ENCODE measurements at places on chromosomes 3 and 15.

DNA sequence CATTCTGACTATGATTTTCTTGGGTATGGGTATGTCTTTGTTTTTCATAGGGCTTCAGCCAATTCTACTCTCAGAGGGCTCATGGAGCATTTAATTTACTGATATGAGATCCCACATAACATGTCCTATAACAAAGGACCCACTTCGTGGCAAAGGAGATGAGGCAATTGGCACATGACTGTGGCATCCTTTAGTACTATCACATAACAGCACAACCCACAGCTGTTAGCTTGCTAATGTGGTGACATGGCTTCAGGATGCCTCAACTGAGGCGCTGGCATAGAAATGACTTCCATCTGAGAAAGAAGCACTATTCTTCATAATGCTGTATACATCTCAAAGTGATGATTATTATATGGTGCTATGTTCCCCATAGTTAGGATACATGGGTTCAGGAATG lies 48.1 kb upstream of the RFX7 start:
- no peak for DNase-seq

- no peak for DNase-seq
These were observed 57.1 kb downstream of the CALML4 start for GRCh38 chr15:68148039-68148438.

DNA sequence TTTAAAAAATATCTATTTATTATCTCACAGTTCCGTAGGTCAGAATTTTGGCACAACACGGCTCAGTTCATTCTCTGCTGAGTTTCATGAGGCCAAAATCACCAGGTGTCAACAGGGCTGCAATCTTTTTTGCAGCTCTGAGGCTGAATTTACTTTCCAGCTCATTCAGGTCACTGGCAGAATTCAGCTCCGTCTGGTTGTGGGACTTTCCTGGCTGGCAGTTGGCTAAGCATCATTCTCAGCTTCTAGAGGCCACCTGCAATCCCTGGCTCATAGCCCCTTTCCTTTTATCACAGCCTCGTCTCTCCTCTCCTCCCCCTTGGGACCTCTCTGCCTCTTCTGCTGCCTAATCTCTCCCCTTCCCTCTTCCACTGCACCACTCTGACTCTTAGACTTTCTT lies 174.0 kb upstream of the WNT5A start:
- no peak for DNase-seq

DNA sequence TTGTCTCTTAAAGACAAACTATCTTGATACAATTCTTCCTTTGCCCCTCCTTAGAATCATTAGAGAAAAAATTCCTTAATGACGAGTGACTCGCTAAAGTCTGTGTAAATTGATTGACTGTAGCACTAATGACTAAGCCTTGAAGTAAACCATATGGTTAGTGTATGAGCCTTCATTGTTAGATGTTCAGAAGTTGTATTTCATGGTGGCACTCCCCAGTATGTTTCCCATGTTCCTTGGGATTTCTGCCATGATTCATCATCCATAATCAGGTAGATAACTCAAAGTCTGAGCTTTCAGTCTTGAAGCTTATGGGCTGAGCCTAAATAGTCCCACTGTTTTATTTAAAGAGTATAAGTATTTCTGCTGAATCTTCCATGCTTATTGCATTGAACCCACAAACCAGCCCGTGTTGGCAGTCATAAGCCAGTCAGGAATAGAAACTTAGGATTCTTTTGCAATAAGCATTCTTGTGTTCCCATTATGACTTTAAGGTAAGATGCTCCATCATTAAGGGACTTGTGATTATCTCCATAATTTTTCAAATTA lies 371.2 kb upstream of the RARB start:
- DNase-seq, result no peak

DNA sequence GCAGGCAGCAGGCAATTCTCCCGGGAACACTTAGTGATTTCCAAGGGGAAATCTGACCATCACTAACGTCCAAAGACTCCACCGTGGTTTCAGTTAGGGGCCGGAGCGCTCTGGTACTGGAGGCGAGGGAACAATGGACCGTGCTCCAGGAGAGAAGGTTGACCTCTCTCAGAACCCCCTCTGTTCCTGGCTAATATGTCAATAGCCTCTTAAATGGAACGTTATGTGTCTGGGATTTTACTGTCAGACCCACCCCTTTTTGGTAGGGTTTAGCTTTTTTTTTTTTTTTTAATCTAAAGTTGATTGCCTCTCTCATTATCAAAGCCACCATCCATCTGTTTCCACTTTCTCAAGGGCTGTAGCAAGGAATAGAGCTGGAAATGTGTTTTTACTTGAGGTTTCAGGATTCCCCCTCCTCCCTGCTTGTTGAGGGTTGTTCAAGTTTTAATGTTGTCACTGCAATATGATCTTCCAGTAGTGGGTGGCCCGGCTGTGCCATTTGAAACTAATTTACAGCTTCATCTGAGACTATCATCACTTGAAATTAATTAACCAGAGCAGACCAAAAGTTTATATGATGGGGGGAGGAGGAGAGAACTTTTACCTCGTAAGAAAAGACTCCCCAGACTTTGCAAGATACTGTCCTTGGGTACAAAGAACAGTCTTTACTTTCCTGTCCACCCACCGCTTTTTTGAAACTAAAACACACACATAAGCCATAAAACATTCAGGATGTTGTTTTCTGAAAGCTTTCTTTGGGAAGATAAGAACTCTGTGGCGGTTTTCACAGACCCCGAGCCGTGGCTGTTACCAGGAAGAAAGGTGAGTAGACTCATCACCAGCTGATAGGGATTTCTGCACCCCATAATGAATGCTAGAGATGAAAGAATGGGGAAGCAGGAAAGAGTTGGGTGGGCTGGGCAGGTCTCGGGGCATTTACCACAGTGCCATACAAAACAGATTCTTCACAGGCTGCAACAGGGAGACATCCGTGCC lies 187.8 kb downstream of the UACA start:
- DNase-seq, result no peak

GRCh38 chr15:60681353-60681752 lies 202.4 kb upstream of the ICE2 start:
- DNase-seq, result no peak

DNA sequence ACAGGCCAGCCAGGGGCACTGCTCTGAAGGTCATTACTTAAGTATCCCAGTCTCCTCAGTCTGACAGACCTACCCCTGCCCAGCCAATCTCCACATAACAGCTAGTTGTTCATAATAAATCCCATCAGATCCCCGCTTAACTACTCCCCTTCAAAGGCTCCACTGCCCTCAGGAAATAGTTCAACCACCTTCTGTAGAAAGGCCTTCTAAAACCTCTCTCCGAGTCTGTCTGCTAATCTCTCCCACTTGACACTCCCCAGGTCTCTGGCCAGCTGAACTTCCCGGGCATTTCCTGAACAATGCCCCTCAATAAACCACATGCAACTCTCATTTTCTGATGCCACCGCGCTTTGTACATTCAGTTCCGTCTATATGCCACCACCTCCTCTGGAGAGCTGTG lies 6.0 kb downstream of the PRC1 start:
- no peak for DNase-seq

- no peak for DNase-seq
These were observed 560.3 kb upstream of the NR2F2 start for GRCh38 chr15:95770196-95770595.

GRCh38 chr3:44363591-44363990 lies 25.0 kb downstream of the TCAIM start:
- no peak for DNase-seq

DNA sequence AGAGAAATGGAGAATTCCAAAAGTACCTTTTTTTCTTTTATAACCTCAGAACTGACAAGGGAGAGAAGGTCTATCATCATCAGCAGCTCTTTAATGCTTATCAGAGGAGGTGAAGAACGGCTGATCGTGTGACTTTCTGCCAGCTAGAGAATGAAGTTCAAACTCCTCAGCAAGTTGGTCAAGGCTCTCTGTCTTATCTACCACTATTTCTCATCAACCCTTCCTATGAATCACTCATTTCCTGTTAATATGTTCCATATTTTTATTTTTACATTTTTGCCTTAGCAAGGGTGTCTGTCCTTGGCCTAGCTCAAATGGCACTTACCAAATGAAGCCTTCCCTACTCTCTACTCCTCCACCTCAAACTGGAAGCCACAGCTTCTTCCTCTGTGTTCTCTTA lies 73.1 kb upstream of the TSPAN3 start:
- no peak for DNase-seq

GRCh38 chr3:97820780-97821179 lies 1.0 kb upstream of the CRYBG3 start:
- no peak for DNase-seq

DNA sequence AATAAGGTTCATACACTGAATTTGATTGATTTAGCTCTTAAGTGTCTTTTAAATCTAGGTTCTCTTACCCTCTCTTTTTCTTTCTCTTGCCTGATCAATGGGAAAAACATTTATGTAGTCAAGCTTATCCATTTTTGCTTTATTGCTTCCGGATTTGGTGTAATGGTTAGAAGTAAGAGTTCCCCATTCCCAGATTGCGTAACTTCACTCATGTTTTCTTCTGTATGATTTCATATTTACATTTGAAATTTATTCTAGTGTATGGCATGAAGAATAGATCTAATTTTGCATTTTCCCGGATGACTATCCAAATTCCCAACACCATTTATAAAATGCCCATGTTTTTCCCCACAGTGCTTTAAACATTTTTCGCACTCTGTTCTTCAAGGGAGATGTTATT lies 27.9 kb upstream of the SV2B start:
- DNase-seq, result no peak

DNA sequence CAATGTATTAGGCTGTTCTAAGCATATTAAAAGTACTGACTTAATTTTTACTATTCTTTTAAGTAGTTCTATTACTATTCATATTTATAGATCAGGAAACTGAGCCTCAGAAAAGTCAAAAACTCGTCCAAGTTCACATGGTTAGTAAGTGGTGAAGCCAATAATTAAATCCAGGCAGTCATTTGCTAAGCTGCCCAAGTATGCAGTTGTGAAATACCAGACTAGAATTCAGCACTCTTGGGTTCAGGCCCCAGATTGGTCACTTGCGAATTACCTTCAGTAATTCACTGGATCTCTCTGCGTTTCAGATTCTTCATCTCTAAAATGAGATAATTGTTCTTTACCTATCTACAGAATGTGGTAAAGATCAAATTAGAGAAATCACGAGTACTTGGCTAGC lies 161.9 kb upstream of the CADPS start:
- DNase-seq, result no peak

DNA sequence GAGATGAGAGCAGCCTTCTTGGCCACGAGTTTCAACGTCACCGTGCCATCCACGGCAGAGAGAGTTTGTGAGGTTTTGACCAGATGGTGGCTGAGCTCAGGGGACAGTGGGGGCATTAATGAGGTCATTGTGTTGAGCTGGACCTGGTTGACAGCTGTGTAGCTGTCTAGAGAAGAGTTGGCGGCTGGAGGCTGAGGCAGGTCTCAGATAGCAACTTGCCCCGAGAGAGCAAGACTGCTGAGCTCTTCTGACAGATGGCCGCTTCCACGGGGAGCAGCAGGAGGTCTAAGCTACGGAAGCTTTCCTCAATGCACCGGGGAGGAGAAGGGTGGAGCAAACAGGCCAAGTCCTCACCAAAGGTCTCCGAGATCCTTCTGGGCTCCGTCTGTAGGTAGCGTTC lies 44.8 kb upstream of the EIF5A2 start:
- DNase-seq, result no peak

GRCh38 chr15:25057574-25057973 lies 102.8 kb downstream of the SNRPN start:
- no peak for DNase-seq

- DNase-seq, result no peak
These were observed 157.0 kb downstream of the TLE3 start for GRCh38 chr15:69940441-69941300.

All from activated CD8-positive, alpha-beta memory T cell treated with anti-CD3 and anti-CD28 coated beads for 1 hour (primary cell).